ENCODE measurements at places on chromosomes 2 and 18. TPM values are rescaled to one million over a fixed set of nuclear protein-coding genes. Genes with fewer than 3 reads are reported as not detected.

- DNase-seq: no peak
Observed at GRCh38 chr2:10137053-10137843, 14.7 kb downstream of the RRM2 start.

DNA sequence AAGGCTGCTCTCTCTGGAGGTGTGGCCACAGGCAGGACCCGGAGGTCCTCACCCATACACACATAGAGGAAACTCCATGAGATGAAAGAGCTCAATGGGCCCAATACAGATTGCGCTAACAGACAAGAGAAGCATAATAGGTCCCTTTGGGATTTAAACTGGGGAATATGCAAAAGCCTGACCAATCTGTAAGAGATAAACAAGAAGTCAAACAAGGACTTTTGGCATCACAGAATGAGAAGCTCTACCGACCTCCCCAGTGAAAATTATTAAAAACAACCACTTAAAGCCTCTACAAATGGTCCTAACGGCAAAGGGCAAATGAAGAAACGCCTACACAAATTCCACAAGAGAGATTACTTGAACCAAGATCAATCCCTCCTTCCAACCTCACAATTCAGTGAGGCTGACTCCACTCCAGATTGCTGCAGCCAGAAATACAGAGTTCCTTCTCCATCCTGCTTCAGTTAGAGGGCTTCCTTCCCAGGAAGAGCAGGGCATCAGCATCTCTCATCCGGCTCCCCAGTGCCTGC, 10.8 kb downstream of the IWS1 start:
- DNase-seq: no peak

GRCh38 chr2:177314722-177315264, 50.3 kb upstream of the NFE2L2 start:
- DNase-seq: no peak

The RUFY4 gene
- total RNA-seq: 0.15 TPM

The SLC4A5 gene
- total RNA-seq: 14.4 TPM

The UGT1A4 gene
- total RNA-seq: not detected

- DNase-seq: no peak
Observed at GRCh38 chr18:42707080-42707479, 408.4 kb downstream of the RIT2 start.

The CNGA3 gene
- 1.0 TPM for total RNA-seq

The DNER gene
- 1.1 TPM for total RNA-seq

GRCh38 chr2:193561054-193561453, 1366.3 kb upstream of the TMEFF2 start:
- DNase-seq: no peak

GRCh38 chr2:205734436-205735037, 52.2 kb downstream of the NRP2 start:
- no peak for DNase-seq

The PID1 gene
- 56.7 TPM for total RNA-seq

DNA sequence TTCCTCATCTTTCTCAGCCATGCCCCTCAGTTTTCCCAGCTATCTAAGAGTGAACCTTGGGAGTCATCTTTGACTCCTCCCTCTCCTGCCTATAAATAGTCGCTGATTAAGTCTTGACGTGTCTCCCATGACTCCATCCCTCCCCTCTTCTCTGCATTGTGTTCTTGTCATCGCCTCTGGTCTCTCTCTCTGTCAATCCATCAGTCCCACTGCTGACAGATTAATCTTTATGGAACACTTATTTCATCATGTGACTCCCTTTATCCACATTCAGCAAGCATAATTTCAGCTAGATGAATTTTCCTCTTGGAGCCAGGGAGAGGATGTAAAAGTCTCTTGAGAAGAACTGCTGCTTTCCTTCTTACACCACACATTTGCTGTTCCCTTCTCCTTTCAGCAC, 9.4 kb downstream of the ADAM23 start:
- no peak for DNase-seq

The ANKRD30BL gene
- total RNA-seq: not detected

DNA sequence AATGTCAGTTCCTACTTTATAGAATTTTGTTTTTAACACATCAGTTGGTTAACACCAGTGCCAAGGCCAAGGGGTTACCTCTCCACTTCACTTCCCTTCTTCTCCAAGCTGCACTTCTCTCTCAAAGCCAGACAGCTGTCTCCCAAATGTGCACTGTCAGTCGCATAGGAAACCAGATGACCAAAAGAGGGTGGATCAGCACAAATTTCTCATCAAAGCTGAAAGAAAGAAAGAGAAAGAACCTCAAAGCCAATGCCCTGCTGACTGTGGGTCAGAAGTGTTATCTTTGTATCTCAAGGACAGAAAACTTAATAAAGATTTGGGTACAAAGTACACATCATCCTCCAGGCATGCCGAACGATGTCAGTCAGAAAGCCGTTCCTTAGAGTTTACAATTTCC, 32.2 kb downstream of the SPATS2L start:
- no peak for DNase-seq

All from upper lobe of left lung (tissue), 6 donors.